ENCODE measurements at places on chromosomes 13 and 19.

DNA sequence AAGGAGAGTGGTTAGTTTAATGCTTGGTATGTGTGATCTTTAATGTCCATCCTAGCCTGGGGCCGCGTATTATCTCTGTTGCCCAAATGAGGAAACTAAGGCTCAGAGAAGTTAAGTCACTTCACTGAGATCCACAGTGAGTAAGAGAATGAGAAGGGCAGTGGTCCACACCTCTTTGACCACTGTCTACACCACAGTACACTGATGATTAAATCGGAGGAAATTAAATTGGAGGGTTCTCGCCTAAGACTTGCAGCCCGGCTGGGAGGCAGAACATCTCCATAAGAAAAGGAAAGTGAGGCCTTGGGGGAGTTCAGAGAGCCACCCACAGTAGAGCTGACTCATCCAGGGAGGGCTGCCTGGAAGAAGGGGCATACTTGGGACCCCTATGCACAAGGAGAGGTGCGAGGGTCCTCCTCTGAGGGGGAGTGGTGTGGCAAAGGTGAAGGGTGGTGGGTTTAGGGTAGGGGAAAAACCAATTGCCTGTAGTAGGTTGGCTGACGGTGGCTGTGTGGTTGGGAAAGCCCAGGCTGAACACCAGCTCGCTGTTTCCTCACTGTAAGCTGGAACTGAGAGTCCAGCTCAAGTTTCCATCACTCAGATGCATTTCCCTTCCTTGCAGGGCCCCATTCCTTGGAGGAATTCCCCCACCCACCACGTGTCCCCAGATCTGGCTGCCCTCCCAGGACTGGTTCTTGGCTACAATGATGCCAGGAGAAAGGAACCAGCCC lies 15.0 kb upstream of the DHRS12 start:
- no peaks in the 10 kb centered on the region for H3K27me3 ChIP-seq
- H3K36me3 ChIP-seq, result no peaks in the 10 kb centered on the region
- DNase-seq, result peak; percentile 85
- no peaks in the 10 kb centered on the region for H3K4me1 ChIP-seq
- H3K27ac ChIP-seq, result no peak overlapping the region

GRCh38 chr13:49840266-49840665 lies 47.8 kb upstream of the KPNA3 start:
- no peak overlapping the region for H3K27ac ChIP-seq
- H3K36me3 ChIP-seq, result no peaks in the 10 kb centered on the region
- no peaks in the 10 kb centered on the region for H3K27me3 ChIP-seq
- no peak for DNase-seq

DNA sequence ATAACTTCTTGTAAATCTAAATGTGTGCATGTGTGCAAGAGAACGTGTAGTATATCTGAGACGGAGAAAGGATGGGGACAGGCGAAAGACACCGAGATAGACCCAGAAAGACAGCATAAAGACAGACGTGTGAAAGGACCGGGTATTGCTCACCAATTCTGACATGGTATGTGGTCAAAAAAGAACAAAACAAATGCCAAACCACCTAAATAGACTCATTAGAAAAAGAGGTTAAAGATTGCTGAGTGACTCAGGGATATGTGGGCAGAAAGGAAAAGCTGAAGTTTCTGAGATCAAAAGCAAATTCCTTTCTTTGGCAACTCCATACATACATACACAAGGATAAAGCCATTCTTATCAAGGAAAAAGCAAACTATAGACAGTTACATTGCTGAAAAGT lies 179.7 kb upstream of the TSC22D1 start:
- H3K27ac ChIP-seq, result no peak overlapping the region
- peaks cover 2% of the 10 kb centered on the region for H3K4me1 ChIP-seq

GRCh38 chr19:6226012-6226411 lies 53.8 kb downstream of the MLLT1 start:
- no peak for DNase-seq
- no peak overlapping the region for H3K4me3 ChIP-seq
- H3K27me3 ChIP-seq, result no peaks in the 10 kb centered on the region
- H3K4me1 ChIP-seq, result no peaks in the 10 kb centered on the region
- H3K27ac ChIP-seq, result no peak overlapping the region

- DNase-seq, result no peak
- no peaks in the 10 kb centered on the region for H3K27me3 ChIP-seq
- no peak overlapping the region for H3K4me3 ChIP-seq
- no peaks in the 10 kb centered on the region for H3K4me1 ChIP-seq
- H3K27ac ChIP-seq, result no peak overlapping the region
Measured at GRCh38 chr19:35285095-35285449, 2.7 kb downstream of the HAMP start.

DNA sequence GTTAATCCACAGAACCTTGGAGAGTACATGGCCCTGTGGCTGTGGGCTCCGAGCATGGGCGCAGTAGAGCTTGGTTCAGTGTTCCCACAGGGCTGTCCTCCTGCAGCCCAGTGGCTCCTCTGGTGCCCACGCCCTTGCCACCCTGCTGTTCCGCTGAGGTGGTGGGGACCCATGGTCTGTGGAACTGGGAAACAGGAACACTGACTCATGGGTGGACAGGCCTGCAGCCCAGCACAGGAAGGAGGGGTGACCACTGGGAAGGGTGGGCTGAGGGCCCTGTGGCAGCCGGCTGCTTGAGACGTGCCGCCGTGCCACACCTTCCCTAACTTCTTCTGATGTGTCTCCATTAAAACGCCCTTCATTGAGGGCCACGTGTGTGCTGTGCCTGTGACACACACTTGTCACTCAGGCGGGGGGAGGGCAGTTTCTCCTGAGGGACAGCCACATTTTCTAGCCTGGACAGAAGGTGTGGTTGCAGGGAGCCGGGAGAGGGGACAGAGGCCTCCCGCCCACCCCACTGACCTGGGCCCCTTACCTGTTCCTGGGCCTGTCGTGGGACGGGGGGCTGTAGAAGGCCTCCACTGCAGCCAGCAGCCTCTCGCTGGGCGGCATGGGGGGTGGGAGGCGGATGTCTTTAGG lies 21.1 kb downstream of the CHERP start:
- no peaks in the 10 kb centered on the region for H3K27me3 ChIP-seq
- H3K4me3 ChIP-seq, result no peak overlapping the region
- H3K36me3 ChIP-seq, result peaks cover 25% of the 10 kb centered on the region
- H3K27ac ChIP-seq, result no peak overlapping the region
- DNase-seq, result no peak
- no peaks in the 10 kb centered on the region for H3K4me1 ChIP-seq

Data from aorta (tissue), 5 donors.